ENCODE measurements at places on chromosomes 12 and 14.
A peak's percentile ranks its signal among the peaks of the same experiment; 100 is the strongest.

DNA sequence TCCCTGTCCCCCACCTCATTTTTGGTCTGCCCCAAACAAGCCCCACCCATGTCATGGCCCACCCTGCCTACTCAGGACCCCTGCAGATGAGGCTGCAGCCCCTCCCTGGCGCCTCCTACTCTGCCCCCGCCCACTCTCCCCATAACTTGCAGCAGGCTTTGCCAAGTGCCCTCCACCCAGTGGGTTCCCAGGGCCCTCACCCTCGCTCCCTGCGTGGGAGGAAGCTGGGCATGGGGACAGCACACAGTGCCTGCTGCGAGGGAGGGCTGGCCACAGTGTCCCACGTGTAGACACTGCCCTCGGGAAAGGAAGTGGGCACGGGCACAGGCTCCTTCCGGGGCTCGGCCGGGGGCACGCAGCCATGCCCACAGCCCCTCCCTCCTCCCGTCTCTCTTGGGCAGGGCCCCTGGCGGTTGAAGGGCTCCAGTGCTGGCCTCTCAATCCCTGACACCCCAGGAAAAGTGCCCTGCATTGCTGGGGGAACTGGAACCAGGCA lies 9.4 kb downstream of the AKT1 start:
- DNase-seq = no peak

GRCh38 chr14:102430212-102430908 lies 67.6 kb downstream of the TECPR2 start:
- DNase-seq = no peak

GRCh38 chr12:23756416-23756815 lies 193.1 kb downstream of the SOX5 start:
- no peak for DNase-seq

GRCh38 chr14:85214471-85214870 lies 315.5 kb upstream of the FLRT2 start:
- no peak for DNase-seq

DNA sequence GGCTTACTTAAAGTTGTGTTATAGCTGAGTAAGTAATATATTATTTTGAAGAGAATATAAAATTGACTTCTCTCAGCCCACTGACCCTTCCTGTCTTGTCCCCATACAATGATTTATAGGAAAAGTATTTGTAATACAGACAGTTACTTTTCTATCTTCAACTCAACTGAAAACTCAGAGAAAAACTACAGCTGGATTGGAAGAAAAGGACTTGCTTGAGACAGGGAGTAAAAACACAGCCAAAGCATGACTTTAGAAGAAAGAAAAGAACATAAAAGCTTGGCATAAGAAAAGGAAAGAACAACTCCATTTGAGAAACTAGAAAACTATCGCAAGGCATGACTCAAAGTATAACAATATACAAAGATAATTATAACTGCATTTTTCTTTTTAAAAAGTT lies 57.5 kb downstream of the MSRB3 start:
- DNase-seq = no peak

GRCh38 chr14:96817750-96818666 lies 20.8 kb downstream of the VRK1 start:
- no peak for DNase-seq

- no peak for DNase-seq
Measured at GRCh38 chr14:102922490-102923200, at the start of gene AMN. AMN (plus strand) TSS chr14:102922663; CDS start chr14:102922689, 26 bp downstream.

- peak; percentile 81 for DNase-seq
Measured at GRCh38 chr12:66144791-66145754, 14.5 kb upstream of the LLPH start.

DNA sequence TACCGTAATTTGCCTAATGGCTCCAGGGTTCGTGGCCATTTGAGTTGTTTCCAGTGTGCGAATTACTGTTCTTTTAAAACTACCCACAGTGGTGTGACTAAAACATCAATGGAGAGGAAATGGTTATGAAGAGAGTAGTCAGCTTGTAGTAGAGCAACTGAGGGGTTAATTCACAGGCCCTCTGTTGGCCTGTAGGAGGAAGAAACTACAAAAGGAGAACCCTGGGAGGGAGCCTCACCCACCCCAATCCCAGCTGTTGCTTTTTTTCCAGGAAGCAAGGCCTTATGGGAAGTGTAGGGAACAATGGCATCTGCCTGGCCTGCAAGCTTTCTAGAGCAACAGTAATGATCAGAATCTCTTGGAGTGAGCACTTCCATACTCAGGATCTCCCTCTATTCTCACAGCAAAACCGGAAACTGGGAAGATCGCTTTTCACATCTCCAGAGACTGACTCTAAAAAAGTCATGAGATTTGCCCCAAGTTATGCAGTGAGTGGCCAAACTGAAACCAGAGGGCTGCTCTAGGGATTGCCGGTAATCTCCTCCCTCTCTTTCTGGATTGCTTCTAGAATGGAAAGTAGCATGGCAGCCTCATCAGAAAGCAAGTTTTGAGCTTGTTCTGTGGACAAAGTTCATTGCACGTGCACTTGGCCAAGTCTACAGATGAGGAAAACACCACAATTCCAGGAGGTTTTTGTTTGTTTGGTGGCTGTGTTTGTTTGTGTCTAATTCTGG lies 125.3 kb upstream of the PWP1 start:
- DNase-seq = no peak

- no peak for DNase-seq
Measured at GRCh38 chr14:81855007-81855406, 321.4 kb upstream of the SEL1L start.

DNA sequence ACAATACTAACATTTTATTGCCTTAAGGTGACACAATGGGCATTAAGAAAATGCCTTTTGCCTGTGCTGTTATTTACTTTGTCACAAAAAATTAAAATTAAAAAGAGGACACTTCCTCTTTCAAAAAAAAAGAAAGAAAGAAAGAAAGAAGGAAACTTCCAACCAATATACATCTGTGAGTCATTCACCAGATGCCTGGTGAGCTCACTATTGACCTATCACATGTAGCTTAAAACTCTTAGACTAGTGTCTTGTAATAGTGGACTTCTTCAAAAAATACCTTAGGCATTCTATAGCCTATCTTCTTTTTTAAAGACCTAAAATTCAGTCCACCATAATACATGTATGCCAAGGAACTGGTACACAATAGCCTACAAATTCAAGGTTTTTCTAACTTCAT lies 4.9 kb upstream of the SOX5 start:
- no peak for DNase-seq

GRCh38 chr14:89479802-89480201 lies 62.8 kb upstream of the FOXN3 start:
- no peak for DNase-seq

DNA sequence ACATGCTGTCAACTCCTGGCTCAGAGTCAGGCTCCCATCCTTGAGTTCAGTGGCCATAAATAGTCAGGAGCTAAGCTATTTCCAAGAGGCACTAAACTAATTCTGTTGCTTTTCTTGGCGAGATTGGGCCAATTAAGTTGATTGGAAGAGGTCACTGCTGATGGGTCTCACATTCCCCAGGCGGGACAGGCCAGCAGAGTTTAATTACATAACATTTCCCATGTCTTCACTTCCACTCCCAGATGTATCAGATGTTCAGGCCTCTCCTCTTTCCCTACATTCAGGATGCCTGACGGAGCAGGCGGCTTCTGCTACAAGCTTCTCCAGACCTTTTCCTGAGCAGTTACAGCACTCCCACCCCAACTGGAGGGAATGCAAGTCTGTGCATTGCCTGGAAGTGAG lies 5.3 kb downstream of the NTF3 start:
- no peak for DNase-seq

DNA sequence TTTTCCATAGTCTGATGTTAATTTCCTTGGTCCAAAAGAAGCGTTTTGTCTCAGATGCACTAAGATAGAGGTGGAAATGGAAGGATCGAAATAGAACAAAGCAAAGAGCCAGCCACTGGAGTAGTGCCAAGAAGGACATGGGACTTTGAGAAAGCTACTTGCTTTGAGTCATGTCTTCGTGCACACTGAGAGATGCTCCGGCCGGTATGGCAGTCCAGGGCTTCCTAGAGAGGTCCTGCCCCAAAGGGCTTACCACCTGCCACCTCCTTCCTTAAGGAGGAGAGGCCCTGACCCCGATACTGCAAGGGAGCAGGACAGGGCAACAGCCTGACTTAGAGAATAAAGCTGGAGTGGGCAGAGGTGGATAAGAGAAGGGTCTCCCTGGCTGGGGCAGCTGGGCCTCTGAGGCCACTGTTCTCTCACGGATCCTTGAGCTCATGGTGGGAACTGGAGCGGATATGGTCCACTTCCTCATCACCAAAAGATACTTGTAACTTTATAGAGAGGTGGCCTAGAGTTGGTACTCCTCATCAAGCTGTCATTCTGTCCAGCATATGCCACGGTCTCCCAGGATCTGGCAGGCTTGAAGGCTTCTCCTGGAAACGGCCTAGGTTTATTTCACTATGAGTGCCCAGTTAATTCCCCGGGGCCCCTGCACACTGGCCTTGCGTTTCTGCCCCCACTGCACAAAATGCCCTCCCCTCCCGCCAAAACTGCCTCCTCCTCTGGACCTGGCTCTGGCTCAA lies 57.4 kb downstream of the FOXN3 start:
- peak; percentile 11 for DNase-seq

DNA sequence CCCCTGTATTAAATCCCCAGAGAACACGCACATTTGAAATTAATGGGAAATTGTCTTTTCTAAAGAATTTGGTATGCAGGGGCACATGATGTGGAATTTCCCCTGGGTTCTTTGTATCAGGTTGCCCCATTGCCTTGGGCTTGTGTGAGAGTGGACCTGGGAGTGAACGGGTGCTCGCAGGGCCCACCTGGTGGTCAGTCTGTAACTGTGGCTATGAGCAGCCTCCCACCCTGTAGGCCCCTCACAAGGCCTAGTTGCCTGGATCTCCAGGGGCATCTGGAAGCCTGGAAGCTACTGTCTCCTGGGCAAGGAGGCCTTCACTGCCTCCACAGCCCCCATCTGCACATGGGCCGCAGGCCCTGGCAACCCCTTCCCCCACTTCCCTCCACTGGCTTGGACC lies 96.7 kb downstream of the SLC25A47 start:
- DNase-seq = no peak

DNA sequence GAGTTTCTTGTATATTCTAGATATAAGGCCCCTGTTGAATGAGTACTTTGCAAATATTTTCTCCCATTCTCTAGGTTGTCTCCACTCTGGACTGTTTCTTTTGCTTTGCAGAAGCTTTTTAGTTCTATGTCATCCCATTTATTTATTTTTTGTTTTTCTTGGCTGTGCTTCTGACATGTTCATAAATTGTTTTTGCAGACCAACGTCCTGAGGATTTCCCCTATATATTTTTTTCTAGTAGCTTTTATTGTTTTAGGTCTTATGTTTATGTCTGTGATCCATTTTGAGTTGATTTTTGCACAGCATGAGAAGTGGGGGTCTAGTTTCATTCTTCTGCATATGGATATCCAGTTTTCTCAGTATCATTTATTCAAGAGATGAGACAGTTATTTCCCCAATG lies 70.4 kb upstream of the BTG1 start:
- no peak for DNase-seq

- DNase-seq = no peak
Measured at GRCh38 chr14:23697680-23698079, 61.5 kb downstream of the DHRS2 start.

GRCh38 chr12:26845984-26846383 lies 13.0 kb upstream of the ITPR2 start:
- peak; percentile 53 for DNase-seq

DNA sequence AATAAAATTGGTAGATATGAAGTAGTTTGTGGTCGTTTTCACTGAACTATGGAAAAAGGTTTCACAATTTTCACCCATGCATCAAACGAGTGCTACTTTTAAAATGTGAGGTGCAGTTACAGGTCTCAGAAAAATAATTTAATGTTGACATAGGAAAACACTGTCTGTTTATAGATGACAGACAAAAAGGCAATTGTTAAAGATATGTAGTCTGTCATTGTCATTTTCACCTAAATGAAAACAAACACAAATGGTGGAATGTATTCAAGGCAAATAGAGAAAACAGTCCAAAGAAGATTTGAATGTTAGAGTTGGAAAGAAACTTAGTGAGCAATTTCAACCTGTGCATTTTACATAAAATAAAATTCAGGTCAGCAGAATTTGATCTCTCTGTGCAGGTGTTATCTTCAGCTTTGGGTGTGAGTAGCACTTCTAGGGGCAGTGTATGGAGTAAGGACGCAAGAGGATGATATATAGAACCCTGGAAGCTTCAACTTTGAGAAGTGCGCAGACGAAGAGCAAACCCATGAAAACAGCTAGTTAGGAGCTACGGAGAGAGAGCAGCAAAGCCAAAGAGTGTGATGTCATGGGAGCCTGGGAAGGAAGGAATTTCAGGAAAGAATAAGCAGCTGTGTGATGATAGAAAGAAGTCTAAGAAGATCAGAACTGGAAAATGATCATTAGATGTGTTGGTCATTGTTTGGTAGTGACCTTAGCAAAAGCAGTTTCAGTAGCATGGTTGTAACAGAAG lies 6.2 kb downstream of the RERG start:
- no peak for DNase-seq

DNA sequence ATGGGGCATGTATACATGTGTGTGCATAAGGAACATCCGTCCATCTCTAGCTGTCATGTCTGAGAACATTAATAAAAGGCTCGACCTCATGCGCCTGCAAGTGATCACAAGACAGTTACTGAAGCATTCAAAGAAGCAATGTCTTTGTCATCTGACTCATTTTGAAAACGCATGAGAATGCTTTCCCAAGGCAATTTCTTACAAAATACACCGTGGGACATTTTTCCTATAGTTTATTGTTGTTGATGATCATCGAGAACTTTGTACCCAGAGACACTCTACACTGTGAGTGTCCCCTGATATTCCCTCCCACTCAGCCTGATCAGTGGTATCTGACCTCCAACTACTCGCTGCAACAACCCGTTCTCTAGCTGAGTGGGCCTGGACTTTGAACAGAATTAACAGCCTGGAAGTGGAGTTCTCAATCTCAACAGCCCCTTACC lies 68.1 kb downstream of the ETV6 start:
- DNase-seq = peak; percentile 54

DNA sequence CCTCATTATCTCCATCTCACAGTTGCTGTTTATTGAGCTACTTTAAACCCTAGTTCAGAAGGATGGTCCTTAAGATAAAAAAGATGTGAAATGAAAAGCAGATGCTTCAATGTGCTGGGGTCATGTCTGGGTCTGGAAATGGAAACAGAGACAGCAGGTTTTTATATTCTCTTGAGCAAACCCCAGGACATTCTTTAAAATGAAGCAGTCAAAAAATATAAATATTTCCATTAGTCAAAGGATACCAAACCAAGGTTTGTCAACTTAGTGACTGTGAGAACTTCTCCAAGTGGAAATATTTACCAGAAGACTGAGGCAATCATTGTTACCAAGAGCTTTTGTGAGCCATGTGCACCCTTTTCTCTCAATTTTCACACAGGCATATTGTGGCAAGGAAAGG lies 102.5 kb upstream of the DIO2 start:
- DNase-seq = peak; percentile 44

DNA sequence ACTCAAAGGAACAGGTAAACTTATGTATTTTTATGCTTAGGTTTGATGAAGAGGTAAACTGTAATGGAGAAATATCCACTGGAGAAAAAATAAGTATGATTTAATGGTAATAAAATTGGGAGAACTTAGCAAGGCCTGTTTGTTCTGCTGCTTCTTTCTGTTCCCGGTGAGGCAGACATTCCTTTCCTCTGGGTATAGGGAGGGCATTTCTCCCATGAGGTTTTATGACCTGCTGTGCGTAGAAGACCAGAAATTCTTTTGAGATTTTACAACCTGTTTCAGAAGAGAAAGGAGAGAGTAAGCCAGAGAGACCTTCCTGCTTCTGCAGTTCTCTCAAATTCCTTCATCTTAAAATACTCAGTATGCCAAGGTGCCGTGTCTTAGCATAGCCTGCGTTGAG lies 139.4 kb upstream of the RMST start:
- DNase-seq = no peak

Measured in foreskin fibroblast (primary cell).